Thoracic aorta (tissue), 2 donors: ENCODE measurements at places on chromosomes 5 and 9.

- DNase-seq, result no peak
Observed at GRCh38 chr5:55535199-55535905, 588 bp upstream of the PLPP1 start.

GRCh38 chr5:31983851-31984250, 190.3 kb downstream of the GOLPH3 start:
- no peak for DNase-seq

DNA sequence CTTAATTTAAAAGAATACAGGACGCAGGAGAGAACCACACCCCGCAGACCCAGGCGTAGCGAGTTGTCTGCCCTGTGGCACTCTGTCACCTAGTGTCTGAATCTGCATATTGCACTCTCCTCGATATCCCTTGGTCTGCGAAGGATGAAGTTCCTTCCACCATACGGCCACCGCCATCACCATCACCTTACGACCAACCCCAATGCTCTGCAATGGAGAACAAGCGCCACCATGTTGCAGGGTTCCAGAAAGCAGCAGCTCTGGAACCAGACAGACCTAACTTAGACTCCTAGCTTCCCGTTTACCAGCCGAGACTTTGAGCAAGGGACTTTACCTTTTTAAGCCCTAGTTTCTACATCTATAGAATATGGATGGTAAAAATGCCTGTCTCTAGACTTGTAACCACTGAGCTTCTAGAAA, 77.4 kb upstream of the DMRT1 start:
- no peak for DNase-seq

DNA sequence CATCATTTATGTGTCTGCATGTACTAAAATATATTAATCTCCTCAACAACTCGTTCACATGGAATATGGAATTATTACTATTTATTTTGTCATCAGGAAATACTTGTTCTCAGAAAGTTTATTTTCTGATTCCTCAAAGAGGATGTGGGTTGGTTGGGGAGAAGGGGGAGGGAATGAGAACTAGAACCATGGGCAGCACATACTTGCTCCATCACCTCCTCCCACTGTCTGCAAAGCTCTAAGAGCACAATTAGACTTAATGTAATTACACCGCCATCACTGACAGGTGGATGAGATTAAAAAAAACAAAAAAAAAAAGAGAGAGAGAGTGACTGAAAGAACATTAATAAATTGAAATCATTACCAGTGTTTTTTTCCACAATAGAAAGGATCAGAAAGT, 98.2 kb downstream of the OXCT1 start:
- DNase-seq, result no peak

GRCh38 chr5:33491941-33492340, 51.2 kb downstream of the TARS1 start:
- no peak for DNase-seq

- no peak for DNase-seq
Observed at GRCh38 chr5:167940911-167941310, 350.5 kb upstream of the WWC1 start.

GRCh38 chr5:50866415-50866814, 200.0 kb downstream of the PARP8 start:
- DNase-seq, result no peak

GRCh38 chr9:125241863-125242739, 958 bp upstream of the HSPA5 start:
- no peak for DNase-seq

GRCh38 chr5:123285122-123286023, 137.8 kb downstream of the CEP120 start:
- no peak for DNase-seq

DNA sequence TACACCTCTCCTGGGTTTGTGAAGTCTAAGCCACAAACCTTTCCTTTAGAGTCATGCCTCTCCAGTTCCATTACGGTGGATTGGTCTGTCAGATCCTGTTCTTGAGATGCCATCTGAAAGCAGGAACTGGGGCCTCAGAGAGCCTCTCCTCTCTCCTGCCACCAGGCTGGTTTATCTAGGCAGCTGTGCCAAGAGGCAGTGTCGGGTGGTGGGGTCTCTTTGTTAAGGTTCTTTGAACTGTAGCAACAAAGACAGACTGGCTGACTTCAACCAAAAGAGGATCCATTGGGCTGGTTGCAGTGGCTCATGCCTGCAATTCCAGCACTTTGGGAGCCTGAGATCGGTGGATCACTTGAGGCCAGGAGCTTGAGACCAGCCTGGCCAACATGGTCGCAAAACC, 66.0 kb upstream of the ANGPTL2 start:
- no peak for DNase-seq

GRCh38 chr9:135908093-135908753, 877 bp upstream of the CAMSAP1 start:
- no peak for DNase-seq

GRCh38 chr9:17422994-17423680, 155.7 kb upstream of the SH3GL2 start:
- DNase-seq, result no peak

- DNase-seq, result no peak
Observed at GRCh38 chr5:14284392-14285148, 141.4 kb downstream of the TRIO start.

DNA sequence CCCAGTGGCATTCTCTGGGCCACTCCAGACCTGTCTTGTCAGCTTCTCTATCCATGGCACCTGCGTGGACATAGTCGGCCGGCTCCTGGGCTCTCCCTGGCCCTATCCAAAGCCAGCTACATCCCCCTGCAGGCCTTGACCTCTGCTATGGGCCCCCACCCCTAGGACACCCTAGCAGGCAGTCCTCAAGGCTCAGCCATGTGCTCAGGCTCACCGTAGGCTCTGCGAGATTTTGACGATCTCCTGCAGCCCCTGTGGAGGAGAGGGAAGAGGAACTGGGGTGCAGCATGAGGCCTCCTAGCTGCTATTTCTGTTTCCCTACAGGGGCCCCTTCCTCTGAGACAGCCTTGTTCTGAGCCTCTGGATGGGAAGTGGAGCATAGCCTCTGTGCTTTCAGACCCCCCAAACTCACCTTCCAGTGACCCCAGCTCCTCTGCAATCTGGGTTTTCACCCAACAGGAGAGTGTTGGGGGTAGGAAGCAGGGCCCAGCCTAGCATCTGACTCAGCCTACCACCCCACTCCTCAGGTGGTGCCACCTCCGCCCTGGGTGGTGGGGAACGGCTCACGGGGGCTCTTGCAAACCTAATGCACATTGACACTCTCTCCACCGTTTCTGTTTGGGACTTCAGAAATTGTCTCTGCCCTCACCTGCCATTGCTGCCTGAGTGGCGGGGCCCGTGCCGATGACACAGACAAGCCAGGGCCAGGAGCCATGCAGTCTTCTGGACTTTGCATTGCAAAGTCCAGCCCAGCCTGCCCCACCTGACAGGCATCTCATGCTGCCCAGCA, 36.7 kb downstream of the HRH2 start:
- DNase-seq, result no peak

DNA sequence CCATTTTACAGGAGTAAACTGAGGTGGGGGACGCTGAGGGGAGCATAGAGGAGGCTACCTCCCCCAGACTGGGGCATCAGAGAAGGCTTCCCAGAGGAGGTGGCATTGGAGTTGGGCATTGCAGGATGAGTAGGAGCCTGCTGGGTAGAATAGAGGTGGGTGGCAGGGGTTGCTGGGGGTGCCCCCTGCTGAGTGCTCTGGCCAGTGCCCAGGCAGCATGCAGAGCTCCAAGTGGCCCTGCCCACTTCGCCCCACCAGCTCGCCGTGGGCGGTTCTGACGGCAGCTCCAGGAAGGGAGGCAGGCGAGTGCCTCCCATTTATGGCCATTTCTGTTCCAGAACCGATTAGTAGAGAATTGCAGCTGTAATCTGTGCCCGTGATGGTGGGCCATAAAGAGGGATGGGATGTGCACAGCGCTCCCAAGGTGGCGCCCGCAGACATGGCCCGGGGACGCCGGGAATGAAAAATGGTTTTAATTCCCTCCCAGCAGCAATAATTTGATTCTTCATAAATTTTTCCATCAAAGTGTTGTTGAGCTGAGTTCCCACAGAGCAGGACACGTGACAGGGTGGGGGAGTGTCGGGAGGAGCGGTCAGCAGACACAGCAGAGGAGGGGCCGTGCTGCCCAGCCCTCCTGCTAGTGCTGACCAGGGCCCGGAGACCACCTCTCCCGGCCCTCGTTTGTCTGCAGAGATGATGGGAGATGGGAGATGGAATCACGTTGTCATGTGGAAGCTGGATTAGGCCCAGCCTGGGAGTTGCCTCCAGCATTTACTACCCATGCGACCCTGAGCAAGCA, 75.5 kb downstream of the LMX1B start:
- no peak for DNase-seq

DNA sequence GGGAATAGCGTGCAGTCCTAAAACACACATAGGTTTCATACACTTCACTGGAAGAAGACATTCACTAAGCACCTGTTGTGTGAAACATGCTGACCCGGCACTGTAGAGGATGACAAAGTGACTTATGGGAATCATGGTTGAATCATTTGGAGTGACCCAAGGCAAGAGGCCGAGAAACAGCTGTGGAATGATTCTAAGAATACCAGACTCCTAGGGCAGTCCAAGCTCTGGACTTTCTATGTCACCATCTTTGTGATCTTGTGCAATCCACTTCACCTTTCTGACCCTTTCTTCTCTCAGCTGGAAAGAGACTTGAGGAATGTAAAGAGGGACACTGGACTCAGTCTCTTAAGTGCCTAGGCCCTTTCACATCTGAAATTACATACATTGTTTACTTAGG, 13.1 kb downstream of the MSANTD3 start:
- DNase-seq, result no peak

DNA sequence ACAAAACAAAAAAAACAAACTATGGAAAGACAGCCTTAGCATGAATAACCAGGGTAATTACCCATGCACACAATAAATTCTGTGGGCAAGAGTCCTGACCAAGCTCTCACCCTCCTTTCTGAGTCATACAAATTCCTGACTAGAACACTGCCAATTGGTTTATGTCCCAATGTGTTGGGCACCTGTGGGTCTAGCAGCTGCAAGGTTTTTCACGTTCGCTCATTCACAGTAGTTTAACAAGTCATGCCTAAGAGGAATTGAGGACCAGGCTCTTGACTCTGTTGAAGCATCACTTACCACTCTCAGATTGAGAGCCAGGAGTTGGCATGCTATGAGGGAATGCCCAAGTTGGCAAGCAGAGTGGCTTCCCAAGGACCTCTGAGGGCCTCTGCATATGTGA, 205.5 kb upstream of the SLC24A2 start:
- DNase-seq, result no peak

GRCh38 chr5:96427824-96428223, 5.2 kb downstream of the PCSK1 start:
- no peak for DNase-seq

DNA sequence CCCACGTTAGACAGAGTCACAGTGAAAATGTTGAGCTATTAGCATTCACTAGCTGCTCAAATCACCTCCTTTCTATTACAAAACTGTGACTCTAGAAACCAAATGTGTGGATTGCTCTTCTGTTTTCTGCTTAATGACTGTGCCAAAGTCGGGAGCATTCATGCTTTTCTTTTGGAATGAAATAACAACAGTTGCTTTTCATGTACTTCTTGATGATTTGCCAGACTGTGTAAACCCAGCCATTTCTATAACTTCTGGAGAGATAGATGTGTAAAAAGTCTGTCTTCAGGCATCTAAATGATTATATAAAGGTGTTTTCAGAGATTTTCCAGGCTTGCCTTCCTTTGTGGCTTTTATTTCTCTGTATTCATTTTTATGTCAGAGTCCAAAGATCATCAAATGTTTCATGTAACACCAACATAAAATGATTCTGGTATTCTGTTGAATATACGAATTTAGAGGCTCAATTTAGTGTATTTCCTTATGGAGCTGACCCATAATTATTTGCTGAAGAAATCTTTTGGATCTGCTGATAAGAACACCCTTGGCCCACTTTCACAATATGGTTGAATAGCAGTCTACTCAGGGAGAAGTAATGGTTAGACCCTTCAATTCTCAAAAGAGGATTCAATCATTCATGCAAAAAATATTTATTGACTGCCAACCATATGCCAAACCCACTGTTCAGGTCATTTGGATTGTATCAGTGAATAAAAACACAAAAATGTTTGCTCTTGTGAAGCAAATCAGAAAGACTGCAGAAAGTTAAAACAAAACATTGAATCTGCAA, 581.2 kb downstream of the CDH18 start:
- no peak for DNase-seq

DNA sequence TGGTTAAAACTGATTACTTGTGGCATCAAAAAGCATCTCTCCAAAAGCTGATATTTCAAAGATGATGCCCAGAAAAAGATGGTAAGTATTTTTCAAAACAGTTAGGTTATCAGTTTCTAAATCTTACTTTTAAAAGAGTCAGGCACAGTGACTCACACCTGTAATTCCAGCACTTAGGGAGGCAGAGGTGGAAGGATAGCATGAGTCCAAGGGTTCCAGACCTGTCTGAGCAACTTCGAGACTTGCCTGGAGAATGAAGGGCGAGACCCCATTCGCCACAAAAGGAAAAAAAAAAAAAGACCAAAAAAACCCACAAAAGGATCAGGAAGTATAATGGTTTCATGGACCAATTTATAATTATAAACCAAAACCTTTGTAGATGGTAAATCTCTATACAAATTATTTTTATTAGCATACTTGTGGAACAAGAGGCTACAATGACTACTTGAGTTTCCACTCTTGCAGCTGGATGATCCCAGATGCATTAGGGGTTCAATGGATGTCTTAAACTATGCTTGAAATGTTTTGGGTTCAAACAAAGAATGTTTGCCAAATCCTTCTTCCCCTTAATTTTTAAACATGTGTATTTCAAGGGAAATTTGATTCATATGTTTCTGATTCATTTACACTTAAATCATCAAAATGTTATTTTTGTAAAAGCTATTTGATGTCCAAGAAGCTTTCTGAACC, 96.1 kb downstream of the ADAMTSL1 start:
- DNase-seq, result no peak

DNA sequence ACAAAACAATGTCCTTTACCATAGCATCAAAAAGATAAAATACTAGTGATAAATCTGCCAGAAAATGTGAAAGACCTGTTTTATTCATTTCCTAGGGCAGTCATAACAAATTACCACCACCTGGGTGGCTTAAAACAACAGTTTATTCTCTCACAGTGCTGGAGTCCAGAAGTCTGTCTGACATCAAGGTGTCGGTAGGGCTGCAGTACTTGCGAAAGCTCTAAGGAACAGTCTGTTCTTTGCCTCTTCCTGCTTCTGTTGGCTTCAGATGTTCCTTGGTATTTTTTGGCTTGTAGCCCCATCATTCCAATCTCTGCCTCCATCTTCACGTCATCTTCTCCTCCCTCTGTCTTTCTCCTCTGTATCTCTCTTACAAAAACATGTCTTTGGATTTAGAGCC, 51.0 kb downstream of the PTPDC1 start:
- DNase-seq, result no peak

DNA sequence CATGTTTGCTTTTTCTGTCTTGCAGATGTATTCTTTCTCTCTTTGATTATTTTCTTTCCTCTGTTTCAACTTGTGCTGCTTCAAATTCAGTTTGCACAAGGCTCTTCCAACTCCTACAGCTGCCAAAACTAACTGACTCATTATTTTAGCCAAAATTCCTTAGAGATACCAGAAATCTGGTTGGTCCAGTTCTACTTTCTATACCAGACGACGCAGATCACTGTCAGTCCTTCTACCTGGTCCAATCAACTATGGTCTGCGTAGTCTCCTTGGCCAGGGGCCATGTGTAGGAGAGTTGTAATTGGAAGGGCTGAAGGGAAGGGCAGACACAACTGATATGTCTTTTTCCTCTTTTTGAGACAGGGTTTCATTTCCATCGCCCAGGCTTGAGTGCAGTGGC, 51.9 kb upstream of the JAK2 start:
- DNase-seq, result no peak
